AG04449 (cell line): ENCODE measurements at places on chromosomes 11 and 22.

DNA sequence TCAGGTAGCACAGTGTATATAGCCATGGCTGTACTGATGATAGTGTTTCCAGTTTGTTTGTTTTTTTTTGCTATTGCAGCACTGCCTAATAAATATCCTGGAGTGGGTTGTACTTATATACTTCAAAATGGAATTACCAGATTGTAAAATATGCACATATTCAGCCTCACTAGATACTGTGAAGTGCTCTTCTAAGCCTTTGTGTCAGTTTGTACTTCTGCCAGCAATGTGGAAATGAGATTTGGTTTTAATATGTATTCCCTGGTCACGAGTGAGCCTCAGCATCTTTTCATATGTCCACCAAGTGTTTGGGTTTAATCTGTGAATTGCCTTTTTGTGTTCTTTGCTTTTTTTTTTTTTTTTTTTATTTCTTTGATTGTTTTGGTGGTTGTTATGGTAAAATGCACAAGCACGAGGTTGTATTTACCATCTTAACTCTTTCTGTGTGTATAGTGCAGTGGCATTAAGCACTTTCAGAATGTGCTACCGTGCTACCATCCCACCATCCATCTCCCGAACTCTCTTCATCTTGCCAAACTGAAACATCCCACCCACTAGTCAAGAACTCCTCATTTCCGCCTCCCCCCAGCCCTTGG lies 34.9 kb downstream of the ST3GAL4 start:
- no peak for DNase-seq

GRCh38 chr11:42571878-42572610 lies 739.8 kb upstream of the API5 start:
- no peak for DNase-seq

- DNase-seq: no peak
Measured at GRCh38 chr11:57764566-57764965, 3.0 kb downstream of the CTNND1 start.

GRCh38 chr11:45444796-45445195 lies 158.7 kb upstream of the SYT13 start:
- DNase-seq: no peak

DNA sequence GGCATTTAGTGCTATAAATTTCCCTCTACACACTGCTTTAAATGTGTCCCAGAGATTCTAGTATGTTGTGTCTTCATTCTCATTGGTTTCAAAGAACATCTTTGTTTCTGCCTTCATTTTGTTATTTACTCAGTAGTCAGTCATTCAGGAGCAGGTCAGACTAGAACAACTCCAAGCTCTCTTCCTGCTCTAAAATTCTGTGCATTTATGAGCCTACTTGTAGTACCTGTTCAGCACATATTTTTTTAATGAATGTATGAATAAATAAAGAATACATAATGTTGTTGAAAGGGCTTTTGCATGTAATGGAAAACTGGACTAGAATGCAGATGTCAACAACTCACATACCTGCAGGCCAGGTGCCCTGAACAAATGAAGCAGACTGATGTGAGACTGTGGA lies 13.7 kb upstream of the HEPHL1 start:
- DNase-seq: no peak

GRCh38 chr22:31278626-31279326 lies 13.5 kb downstream of the PIK3IP1 start:
- DNase-seq: no peak

DNA sequence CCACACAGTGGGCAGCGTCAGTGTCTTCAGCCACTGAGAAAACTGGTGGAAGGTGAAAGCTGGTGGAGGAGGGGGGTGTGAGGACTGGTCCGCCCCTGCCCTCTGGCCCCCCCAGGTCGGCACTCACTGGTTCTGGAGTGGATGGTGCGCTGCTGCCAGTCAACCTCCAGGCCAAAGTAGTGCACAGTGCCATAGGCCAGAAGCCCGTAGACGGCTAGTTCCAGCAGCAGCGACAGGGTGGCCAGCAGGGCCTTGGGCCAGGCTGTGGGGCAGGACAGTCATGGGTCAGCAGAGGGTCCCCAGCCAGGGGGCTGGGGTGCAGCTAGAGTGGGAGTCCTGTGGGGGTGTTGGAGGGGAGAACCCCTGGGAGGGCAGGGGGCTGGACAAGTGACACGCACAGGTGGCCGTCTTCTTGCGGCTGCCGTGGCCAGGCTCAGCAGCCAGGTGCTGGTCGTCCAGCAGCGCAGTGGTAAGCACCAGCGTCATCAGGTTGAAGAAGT lies 2.2 kb downstream of the LMF2 start:
- no peak for DNase-seq

DNA sequence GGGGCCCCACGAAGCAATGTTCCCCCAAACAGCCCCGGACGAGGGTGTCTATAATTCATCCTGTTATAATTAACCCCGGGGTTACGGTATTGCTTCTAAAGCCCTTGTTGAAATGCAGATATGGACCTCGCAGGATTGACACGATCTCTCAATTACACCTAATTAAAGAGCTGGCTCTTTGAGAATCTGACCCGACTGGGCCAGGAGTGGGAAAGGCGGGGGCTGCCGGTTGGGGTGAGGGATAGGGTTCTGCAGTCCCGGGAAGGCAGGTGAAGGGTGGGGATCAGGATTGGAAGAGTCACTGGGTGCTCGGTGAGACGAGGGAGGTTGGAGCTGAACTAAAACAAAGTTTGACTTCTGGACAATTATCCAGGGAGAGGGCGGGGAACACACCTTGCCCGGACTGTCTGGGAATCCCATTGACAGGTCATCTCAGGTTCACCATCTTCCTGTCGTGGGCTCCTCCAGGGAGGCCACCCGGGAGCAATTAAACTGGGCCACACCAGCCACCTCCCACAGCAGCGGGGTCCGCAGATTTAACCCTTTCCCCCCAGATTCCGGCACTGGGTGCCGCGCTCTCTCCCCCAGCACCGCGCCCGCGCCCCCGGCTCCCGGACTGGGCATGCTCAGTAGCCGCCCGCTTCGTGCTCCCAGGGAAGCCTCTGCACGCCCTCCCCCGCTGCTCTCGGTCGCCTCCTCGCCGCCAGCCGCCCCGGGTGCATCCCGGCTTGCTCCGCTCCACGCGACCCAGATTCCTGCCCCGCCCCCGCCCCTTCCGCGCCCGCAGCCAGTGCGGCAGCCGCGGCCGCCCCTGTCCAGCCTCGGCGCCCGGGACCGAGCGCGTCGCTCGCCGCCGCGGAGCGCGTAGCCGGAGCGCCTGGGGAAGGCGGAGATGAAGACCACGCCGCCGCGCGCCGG lies at the start of gene ELMOD1:
Gene ELMOD1 (plus strand): TSS at position 688 of the 918 bp plus-strand sequence. CDS start 27,043 bp downstream, outside the sequence.
- no peak for DNase-seq

GRCh38 chr11:15968461-15969130 lies 387.8 kb downstream of the SOX6 start:
- no peak for DNase-seq

- no peak for DNase-seq
Measured at GRCh38 chr11:110075847-110076208, 17.4 kb upstream of the ZC3H12C start.

DNA sequence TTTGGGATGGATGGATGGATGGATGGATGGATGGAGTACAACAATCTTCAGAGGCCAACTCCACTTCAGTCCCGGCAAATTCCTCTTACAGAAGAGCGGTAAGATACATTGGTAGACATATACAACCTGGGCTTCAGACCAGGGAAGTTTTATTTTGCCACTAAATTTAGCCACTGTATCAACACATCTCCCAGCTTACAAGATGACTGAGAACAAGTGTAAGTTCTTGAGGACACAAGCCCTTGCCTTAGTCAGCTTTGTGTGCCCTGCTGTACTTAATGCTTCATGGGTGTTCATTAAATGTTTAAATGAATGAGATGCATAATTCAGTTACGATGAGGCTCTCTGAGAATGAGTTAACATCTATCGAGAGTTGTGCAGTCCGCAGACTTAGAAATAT lies 127.7 kb downstream of the COMMD9 start:
- DNase-seq: no peak

DNA sequence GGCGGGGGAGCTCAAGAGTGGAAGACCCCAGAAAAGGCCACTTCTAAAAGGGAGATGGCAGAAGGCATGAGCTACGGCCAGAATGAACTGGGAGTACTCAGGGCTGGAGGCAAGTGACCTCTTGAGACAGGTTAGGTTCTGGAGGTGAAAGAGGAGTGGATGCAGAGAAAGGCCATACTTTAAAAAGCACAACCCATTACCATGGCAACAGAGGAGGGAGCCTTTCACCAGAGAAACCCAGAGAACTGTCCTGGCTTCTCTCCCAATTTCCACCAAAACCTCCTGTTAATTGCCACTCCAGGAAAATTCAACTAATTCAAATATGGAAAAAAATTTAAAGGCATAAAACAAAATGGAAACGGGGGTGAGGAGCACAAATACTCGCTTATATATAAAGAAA lies 15.8 kb downstream of the A4GALT start:
- no peak for DNase-seq

DNA sequence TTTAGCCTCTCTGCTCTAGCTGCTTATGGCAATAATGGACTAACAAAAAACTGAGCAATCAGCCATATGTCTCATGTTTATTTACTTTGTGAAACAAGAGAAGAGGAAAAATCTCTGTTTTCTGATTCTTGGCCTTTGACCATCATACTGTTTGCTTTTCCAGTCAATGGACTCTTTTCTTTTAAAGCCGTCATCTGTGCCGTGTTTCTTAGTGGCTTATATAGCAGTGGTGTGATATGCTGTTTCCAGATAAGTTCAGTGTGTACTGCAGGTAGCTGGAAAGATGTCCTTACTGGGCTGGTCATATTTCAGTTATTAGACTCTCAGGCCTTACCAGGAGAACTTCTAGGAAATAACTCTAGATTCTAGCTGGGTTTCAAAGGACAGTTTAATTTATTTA lies 33.6 kb upstream of the TECTA start:
- DNase-seq: no peak

GRCh38 chr11:77512092-77512491 lies 38.2 kb upstream of the PAK1 start:
- DNase-seq: no peak

DNA sequence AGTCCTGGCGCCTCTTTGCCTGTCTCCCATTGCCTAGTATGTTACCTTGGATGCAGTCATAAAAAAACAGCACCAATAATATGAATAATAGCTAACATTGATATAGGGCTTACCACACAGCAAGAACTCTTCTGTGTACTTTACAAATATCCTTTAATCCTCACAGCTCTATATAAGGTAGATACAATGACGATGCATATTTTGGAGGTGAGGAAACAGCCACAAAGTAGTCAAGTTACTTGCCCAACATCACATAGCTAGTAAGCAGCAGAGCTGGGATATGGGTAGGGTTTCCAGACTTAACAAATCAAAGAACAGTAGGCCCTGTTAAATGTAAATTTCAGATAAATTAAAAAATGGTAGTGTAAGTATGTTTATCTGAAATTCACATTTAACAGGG lies 128.8 kb downstream of the ST3GAL4 start:
- DNase-seq: peak; percentile 86

DNA sequence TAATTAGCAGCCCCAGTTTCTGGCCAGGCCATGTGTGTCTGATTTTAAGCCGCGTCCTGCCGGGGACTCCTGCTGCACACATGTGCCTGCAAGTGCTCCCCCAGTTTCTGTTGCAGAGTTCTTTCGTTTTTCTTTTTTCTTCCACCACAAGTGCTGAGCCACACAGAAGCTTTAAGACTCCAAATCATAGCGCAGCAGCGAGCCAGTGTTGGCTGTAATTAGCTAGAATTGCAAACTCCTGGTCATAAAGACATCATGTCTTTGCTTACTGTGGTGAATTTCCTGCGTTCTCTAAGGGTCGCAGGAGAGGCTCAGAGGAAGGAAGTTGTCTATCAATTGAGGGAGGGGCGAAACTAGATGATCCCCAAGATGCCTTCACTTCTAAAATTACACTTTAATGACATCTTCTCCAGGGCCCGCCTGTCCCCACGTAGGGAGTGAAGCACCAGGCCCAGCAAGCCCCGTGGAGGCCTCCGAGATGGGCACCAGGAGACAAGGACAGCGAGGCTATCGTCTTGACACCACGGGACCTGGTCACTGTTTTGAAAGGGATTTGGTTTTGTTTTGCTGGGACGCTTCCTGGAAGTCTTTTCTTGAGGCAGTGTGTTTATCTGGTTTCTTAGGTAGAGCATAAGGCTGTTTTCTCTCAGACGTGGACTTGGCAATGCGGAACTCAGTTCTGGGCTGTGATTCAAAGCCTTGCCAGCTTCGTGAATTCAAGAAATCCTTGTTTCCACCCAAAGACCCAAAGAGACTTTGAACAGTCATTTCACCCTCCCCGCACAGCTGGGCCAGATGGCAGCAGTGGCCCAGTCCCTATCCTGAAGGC lies 71.8 kb downstream of the UBASH3B start:
- no peak for DNase-seq

- no peak for DNase-seq
Measured at GRCh38 chr11:72267956-72268617, 24.1 kb upstream of the PHOX2A start.

GRCh38 chr22:38035530-38035885 lies 21.7 kb upstream of the PICK1 start:
- no peak for DNase-seq

DNA sequence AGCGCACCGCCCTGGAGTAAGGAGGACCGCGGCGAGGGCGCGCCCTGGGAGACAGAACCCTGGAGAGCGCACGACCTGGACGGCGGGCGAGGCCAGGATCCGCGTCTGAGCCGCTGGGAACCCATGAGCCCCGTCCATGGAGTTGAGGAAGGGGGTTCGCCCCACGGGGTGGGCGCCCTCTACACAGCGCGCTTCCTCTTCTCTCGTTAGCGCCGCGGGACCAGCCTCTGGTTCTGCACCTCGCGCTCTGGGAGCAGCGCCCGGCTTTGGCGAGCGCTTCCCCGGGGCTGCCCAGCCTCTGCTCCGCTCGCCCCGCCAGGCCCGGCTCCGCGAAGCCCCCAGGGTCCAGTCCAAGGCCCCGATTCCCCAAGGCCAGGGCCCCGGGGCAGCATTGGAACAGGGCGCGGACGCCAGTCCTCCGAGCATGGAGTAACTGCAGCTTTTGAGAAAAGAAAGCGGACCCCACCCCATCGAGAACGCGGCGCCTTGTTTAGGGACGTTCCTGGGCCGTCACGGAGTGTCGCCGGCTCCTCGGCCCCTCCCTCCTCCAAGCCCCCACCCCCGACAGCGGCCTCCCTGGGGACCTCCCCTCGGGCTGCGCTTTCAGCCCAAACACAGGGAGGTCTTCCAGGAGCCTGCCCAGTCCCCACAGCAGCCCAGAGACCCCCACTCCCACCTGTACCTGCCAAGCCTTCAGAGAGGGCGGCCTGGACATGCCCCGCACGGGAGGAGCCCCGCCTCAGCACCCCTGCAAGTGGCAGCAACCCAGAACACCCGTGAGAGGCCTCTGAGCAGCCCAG lies 56.2 kb downstream of the BRD1 start:
- DNase-seq: no peak

DNA sequence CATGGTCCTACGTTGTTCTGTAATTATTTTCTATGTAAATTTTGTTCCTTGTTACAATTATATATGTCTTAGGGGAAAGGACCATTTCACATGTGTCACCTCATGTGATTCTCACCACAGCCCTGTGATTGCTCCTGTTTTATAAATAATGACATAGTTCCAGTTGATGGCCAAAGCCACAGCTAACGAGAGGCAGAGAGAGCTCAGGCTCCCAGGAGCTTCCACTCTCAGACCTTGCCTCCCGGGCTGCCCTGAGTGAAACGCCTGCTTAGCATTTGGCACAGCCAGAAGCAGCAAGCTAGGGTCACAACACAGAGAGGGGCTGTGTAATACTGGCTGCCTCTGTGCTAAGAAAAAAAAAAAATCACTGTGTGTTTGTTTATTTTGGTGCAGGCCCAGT lies 5.9 kb downstream of the TMEM121B start:
- DNase-seq: no peak

- no peak for DNase-seq
Measured at GRCh38 chr11:33697997-33698396, 2.6 kb downstream of the C11orf91 start.
